NCI-H1092 (cell line): ENCODE measurements at places on chromosomes 16 and 17.
A peak's percentile ranks its signal among the peaks of the same experiment; 100 is the strongest.

DNA sequence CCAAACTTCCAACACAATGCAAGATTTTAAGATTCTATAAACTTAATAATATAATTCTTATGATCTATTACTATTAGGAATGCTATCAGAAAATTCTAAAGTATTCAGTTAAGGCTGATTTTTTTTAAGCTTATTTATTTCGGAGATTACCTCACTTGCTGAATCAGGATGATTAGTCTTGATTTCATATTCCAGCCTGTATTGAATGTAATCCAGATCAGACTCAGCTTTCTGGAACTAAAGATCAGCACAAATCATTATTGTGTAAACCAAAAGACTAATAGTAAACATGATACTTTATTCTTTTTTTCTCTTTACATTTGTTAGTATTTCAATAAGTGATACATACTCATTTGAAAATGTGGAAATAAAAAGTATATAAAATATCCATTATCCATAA lies 23.9 kb downstream of the SKA2 start:
- no peak for DNase-seq

DNA sequence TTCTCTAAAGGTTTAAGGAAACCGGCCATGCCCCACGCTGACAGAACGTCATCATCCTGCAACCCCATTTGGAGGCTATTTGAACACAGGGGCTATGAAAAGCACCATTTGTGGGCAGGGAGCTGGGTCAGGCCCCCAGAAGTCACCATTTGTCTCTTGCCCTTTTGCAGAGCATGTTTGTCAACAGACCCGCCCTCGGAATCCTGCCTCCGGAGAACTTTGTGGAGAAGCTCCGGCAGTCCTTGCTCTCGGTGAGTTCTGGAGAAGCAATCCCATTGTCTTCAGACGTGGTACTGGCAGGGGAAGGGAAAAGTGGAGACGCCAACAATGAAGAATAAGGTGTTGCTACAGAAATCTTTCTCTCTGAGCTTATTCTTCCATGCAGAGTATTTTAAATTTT lies 33.5 kb downstream of the TMEM186 start:
- DNase-seq = no peak

GRCh38 chr17:38605841-38606645 lies at the start of gene SRCIN1:
TSS of gene SRCIN1 (minus strand) at chr17:38605952. CDS start at chr17:38605705, 247 bp downstream.
- peak; percentile 59 for DNase-seq

DNA sequence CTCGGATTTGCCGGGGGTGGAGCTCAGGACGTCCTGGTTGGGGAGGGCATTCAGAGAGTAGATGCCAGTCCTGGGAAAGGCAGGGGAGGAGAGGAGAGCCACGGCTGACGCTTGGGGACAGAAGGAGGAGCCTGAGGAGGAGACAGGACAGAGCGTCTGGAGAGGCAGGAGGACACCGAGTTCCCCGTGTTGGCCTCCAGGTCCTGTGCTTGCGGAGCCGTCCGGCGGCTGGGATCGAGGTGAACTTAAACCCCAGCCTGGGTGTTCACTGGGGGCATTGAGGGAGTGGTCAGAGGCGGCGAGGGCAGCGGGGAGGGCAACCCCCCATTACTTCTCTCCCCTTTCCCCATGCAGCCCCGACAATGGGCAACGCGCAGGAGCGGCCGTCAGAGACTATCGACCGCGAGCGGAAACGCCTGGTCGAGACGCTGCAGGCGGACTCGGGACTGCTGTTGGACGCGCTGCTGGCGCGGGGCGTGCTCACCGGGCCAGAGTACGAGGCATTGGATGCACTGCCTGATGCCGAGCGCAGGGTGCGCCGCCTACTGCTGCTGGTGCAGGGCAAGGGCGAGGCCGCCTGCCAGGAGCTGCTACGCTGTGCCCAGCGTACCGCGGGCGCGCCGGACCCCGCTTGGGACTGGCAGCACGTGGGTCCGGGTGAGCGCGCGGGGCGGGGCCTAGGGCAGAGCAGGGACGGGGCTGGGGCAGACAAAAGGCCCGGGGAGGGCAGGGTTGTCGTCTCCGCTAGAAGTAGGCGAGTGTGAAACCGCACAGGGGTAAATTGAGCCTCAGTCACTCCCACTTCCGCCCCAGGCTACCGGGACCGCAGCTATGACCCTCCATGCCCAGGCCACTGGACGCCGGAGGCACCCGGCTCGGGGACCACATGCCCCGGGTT lies 3.7 kb downstream of the NOL3 start:
- DNase-seq = peak; percentile 52

- DNase-seq = no peak
These were observed 3.5 kb downstream of the OMG start for GRCh38 chr17:31293581-31293980.

DNA sequence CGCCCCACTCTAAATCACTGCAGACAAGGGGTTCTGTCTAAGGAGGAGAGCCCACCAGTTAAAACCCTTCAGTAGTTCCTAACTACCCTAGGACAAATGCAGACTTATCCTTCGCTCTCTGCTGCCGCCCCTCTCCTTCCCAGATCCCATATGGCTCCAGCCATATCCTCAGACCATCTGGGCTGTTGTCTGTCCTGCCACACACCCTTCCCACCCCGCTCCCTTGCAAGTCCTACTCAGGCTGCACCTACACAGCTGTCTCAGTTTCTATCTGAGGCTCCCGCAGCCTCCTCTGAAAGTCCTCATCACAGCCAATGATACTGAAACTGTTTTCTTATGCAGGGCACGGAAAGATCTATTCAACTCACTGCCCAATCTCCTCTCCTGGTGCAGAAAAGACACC lies 720 bp upstream of the BCKDK start:
- no peak for DNase-seq

- DNase-seq = no peak
These were observed 223.5 kb downstream of the CCDC182 start for GRCh38 chr17:57521606-57522005.

GRCh38 chr16:20259541-20259940 lies 67.8 kb downstream of the GP2 start:
- no peak for DNase-seq

DNA sequence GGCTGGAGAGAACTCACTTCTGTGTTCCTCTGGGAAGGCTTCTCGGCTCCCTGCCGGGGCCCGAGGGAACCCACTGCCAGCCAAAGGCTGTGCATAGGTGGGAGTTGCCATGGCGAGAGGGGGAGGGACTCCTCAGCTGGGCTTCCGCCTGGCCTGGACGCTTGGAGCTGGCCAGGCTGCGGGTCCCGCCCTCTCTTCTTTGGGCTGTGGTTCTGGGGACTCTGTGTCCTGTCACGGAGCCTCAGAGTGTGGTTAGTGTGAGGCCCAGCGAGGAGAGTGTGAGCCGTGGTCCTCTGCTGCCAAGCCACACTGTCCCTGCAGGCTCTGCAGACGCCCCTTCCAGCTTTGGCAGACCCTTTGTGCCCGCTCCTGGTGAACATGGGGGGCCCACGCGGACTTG lies 123.1 kb downstream of the OR1D5 start:
- DNase-seq = peak; percentile 21

GRCh38 chr16:87955302-87956097 lies 4.3 kb downstream of the BANP start:
- DNase-seq = no peak

- DNase-seq = no peak
These were observed 136.7 kb upstream of the WSCD1 start for GRCh38 chr17:5933430-5933829.

DNA sequence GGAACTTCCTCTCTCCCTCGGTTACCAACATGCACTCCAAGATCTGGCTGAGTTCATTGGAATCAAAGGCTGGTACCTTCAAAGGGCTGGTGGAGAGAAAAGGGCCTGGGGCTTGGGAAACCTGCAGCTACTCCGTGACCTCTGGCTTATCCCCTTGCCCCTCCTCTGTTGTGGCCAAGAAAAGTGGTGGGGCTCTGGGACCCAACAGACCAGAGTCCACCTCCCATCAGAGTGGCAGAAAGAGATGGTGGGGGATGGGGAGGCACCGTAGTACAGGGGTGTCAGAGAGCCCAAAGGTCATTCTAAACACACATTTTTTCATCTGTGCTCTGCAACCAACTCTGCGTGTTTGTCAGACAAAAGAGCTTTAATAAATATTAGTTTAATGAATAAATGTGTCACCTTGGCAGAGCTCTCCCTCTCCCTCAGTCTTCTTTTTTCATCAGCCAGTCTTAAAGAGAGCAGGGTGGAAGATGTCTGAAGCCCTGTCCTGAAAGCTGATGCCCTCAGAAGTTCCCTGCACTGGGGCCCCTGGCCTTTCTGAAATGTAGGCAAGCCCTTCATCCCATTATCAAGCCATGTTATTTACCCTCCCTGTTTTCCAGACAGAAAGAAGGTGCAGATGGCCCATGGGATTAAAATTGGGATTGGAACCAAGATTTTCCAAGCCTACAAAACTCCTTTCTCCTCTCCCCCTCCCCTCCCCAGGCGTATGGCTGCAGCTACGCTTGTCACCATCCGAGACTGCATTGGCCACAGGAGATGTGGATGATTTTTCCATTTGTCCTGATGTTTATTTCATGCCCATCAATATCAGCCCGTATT lies 227.3 kb downstream of the CCDC182 start:
- no peak for DNase-seq

- DNase-seq = no peak
These were observed 270.6 kb upstream of the PMFBP1 start for GRCh38 chr16:72442385-72443158.

DNA sequence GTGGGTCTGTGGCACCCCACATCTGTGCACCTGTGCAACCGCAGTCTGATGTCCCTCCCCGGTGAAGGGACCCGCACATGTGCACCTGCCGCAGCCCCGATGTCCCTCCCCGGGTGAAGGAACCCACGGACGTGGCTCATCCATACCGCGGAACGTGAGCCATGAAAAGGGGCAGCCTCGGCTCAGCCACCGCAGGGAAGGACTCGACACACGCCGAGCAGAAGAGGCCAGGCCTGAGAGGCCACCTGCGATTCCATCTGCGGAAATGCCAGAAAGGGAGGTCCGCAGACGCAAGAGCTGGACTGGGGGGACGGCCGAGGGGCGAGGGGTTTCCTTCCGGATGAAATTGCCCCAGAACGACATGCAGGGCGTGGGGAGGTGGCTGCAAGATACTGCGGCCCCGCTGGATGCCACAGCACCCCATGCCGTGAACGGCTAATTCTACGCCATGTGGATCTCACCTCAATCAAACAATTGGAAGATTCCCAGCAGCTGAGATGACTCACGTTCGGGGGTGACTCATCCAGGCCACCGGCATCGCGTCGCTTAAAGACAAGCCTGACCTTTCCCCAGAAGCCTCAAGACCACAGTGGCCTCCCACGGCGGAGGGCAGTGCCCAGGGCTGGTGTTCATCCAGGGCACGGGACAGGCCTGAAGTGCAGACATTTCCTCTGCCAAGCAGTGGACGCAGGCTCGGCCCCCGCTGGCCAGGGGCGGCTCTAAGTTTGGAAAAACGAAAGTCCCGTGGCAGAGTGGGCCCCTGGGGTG lies 21.0 kb downstream of the SOX8 start:
- DNase-seq = no peak

DNA sequence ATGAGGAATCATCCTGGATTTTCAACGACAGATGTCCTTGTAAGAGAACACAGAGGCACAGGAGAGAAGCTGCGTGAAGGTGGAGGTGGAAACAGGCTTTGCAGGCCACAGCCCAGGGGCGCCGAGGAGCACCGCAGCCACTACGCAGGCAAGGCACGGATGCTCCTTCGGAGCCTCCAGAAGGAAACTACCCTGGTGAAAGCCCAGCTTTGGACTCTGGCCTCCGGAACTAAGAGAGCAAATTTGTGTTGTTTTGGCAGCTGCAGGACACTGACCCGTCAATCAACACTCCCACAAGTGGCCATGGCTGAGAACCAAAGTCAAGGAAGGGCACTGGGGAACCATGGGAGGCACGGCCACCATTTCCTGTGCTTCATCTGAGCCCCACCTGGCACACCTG lies 3.4 kb downstream of the ARL16 start:
- no peak for DNase-seq

DNA sequence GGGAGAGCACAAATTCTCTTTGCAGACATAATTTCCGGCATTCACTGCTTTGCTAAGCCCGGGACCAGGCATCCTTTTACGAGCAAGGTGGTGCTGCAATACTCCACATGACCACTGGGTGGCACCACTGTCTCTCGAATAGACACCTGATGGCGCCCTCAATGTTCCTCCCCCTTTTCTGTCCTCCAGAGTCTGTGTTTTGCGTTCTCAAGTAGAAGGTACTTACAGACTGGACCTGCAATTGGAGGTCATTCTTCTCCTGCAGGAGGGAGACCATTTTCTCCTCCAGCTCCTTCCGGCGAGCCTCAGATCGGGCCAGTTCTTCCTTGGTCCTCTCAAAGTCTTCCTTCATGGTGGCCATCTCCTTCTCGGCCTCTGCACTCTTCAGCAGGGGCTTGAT lies 45.2 kb downstream of the MYH13 start:
- DNase-seq = peak; percentile 25

DNA sequence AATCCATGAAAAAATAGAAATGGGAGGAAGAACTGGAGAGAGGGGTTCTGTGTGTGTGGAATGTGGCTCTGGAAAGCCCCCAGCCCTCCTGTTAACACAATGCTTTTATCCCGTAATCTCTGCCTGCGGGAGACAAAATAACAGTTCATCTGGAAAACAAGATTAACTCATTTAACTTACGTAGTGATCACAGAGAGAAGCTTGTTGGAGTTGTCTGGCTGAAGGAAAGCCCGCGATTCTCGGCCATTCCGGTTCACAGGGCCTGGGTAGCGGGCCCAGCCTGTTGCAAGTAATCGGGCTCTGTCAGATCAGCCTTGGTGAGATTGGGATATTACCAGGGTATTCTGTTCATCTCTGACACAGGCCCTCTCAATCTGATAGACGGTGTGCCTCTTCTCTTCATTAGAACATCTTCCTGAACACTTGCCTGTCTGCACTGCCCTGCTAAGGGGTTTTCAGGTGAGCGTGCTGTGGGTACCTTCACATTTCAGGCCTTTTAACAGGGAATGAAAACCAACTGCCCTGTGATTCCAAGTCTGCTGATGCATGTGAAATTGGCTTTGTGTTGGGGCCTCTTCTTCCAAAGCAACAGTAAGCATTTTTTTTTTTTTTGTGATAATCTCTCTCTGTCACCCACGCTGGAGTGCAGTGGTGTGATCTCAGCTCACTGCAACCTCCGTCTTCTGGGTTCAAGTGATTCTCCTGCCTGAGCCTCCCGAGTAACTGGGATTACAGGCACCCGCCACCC lies 609.9 kb downstream of the WWOX start:
- DNase-seq = no peak

DNA sequence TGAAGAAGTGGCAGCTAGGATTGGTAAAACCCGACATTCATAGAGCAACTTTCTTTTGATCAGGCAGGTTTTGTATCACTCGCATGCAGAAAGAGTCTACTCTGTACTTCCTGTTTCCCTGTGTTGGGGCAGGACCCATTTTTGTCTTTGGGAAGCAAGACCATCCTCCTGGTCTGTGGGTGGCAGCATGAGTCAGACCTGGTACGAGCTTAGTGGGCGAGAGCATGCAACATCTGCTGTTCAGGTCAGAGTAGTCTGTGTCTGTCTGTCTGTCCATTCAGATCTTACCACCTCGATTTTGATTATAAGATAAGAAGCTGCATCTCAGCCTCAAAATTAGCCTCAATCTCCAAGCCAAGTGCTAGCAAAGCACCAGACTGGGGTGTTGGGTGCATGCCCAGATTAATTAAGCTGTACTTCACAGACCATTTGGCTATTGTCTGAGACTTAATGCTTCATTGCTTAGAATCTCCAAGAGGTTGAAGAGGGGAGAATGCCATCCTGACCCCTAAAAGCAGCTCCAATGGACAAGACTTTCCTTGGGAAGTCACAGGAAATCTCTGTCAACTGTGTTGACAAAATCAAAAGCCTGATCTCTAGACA lies 110.9 kb downstream of the XYLT1 start:
- DNase-seq = peak; percentile 40
